ENCODE measurements at places on chromosomes 3 and 15.

DNA sequence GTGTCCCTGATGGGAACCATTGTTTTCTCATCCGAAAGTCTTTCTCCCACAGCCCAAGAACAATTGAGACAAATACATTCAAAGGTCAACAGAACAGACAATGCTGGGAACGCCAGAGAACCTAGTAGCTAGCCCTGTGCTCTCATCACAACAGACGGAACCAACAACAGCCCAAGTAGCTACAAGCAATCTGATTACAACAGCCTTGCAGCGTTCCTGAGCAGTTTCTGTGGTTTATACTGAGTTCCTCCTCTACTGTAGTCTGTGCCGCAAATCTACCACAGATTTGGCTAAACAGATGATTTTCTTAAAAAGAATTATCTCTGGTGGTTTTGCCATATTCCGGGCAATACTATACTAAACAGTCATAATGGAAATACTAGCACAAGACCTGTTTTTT, 435.6 kb downstream of the MECOM start:
- DNase-seq = no peak

DNA sequence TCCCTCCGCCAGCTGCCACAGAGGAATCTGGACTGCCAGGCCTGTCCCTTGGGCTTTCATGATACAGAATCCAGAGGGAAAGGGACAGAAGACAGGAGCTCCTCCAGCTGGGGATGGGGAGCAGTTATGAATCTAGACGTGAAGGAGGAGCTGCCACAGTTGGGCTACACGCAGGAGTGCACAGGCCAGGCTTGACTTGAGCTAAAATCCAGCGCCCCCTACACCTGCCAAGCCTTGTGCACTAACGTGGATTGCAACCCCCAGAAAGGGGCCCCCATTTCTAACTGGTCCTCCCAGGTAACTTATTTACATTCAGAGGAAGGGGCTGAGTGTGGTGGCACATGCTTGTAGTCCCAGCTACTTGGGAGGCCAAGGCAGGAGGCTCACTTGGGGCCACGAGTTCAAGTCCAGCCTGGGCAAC, 14.3 kb downstream of the KLHL6 start:
- DNase-seq = no peak

DNA sequence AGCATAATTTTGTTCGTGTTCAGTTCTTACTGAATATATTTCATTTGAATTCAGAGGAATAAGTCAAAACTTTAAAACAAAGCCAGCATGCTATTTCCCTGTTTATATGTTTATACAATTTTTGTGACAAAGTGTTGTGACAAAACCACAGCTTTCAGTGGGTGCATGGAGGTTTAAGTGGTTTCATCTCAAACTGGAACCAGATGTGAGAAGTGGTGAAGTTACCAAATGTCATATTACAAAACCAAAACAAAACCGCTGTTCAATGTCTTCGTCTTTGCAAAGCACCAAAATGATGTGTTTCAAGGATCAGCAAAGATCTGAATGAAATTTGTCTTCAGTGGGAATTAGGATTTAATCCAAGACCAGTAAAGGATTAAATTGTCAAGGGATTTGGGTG, 59.3 kb upstream of the OSTN start:
- DNase-seq = no peak

DNA sequence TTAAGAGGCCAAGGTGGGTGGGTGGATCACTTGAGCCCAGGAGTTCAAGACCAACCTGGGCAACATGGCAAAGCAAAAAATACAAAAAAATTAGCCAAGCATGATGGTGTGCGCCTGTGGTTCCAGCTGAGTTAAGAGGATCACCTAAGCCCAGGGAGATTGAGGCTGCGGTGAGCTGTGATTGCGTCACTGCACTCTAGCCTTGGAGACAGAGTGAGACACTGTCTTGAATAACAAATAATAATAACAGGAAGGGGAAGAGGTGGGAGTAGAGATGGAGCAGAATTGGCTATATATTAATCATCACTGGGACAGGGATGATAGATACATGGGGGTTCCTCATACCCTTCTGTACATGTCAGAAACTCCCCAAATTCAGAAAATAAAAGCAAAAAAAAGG, 23.8 kb upstream of the NMB start:
- DNase-seq = no peak

DNA sequence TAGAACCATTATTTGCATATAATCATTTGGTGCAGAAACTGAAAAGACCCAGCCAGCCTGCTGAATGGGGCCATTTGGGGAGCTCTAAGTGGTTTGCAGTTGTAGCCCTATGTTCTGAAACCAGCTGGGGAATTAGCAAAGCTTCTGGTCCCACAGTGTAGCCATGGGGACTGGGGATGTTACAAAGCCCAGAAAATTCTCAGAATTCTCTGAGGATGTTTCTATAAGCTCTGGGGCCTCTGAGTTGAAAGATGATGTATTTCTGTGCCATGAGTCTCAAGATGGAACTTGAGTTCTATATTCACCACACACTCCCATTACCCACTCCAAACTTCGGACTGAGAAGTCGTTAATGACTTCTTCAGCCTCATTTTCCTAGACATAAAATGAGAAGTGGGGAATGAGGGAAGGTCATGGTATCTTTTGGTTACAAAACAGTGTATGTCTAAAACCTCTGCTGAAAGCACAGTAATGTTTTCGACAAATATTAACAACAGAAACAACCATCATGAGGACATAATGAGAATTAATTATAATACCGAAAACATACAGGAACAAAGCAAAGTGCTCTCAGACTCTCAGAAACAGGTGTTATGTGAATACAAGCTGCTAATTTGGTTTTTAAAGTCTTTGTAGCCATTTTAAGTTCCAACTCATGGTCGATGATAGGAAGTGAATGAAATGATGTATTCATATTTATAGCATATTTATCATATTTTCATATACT, 89.4 kb downstream of the RFTN1 start:
- DNase-seq = no peak

DNA sequence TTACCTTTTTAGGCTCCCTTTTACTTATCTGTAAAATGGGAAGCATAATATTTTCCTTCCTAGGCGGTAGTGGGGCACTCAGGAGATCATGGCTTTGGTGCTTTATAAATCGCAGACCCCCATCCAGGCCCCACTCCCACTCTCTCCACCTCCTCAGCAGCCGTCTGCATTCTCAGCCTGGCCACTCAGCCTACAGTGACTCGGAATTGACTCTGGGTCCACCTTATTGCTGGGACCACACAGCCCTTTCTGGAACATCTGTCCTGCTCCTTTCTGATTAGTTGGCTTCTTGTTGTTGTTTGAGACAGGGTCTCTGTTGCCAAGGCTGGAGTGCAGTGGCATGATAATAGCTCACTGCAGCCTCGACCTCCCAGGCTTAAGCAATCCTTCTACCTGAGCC, 76.5 kb downstream of the RPLP1 start:
- DNase-seq = no peak

- DNase-seq = no peak
Observed at GRCh38 chr15:65223996-65224395, 12.7 kb upstream of the CILP start.

GRCh38 chr3:189233225-189233858, 61.6 kb downstream of the TPRG1 start:
- DNase-seq = peak; percentile 62

GRCh38 chr3:179512378-179512777, 50.3 kb upstream of the ACTL6A start:
- DNase-seq = no peak

DNA sequence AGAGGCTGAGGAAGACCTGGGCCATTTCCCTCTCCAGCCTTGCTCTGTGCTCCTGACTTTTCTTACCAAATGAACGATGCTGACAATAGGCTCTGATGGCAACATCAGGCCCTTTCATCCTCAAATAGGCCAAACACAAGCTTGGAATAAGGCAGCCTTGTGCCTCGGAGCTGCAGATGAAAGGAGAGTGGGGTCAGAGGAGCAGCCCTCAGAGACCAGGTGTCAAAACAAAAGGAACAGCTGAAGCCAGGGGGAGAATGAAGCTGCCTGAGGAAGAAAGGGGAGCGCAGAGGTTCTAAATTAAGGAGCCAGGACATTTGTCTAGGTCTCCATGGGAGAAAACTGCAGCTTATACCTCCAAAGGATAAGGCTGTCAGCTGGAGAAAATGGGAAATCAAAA, 5.1 kb downstream of the BFSP2 start:
- DNase-seq = no peak

- no peak for DNase-seq
Observed at GRCh38 chr15:101267320-101268104, 9.8 kb downstream of the SELENOS start.

- DNase-seq = no peak
Observed at GRCh38 chr3:126259411-126260391, 79.3 kb upstream of the ALDH1L1 start.

- no peak for DNase-seq
Observed at GRCh38 chr15:93041159-93041547, 47.9 kb downstream of the RGMA start.

DNA sequence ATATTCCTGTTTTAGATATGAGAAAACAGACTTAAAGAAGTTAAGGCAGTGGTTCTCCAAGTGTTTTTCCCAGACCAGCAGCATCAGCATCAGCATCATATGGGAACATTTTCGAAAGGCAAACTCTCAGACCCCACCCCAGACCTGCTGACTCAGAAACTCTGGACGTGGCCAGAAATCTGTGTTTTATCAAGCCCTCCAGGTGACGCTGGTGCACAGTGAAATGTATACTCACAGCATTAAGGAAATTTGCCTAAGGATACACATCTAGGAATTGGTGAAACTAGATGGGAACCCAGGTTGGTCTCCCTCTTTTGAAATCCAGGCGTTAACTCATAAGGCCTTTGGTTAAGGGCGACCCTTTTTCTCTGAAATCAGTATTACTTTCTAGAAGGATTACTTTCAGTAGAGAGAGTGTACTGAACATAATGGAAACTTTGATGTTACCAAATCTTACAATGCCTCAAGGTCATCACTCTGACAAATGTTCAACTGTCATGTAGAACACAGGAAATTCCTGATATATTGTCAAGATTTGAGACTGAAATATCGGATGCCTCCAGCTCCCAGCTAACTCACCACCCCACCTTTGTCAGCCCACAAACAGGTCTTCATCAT, 910.2 kb downstream of the ROBO1 start:
- no peak for DNase-seq

- no peak for DNase-seq
Observed at GRCh38 chr15:36905908-36906307, 194.4 kb downstream of the MEIS2 start.

GRCh38 chr3:79161941-79162340, 605.9 kb downstream of the ROBO1 start:
- no peak for DNase-seq

GRCh38 chr3:124091716-124092115, 99.8 kb upstream of the ROPN1 start:
- no peak for DNase-seq

GRCh38 chr15:36638671-36639070, 59.2 kb downstream of the CDIN1 start:
- DNase-seq = no peak

DNA sequence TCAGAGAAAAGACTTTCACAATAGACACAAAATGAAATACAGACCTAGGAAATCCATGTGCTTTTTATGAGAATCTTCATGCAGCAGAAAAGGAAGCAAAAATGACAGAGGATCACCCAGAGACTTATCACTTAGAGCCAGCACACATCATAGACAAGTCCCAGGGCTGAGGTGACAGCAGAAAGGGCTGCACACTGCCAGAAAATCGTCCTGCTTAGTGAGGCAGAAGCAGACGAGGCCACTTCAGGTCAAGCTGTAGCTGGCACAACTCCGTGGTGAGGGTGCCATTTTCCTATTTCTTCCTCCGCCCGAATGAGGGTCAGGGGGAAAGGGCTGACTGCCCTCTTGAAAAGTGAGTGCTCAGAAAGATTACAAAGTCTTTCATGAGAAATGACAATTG, 95.9 kb upstream of the TNIK start:
- no peak for DNase-seq

DNA sequence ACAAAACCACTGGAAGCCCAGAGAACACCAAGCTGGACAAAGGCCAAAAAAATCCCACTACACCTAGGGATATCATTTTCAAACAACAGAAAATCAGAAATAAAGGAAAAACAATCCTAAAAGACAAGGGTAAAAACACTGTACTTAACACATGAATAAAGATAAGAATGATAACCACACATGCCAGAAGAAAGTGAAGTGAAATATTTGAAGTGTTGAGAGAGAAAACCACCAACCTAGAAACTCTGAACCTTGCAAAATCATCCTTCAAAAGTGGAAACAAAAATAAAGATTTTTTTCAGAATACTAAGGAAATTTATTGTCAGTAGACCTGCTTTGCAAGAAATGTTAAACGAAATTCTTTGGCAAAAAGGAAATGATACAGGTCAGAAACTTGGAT, 45.1 kb downstream of the KPNA1 start:
- DNase-seq = no peak

- DNase-seq = no peak
Observed at GRCh38 chr3:178714925-178715832, 178.9 kb downstream of the KCNMB2 start.

DNA sequence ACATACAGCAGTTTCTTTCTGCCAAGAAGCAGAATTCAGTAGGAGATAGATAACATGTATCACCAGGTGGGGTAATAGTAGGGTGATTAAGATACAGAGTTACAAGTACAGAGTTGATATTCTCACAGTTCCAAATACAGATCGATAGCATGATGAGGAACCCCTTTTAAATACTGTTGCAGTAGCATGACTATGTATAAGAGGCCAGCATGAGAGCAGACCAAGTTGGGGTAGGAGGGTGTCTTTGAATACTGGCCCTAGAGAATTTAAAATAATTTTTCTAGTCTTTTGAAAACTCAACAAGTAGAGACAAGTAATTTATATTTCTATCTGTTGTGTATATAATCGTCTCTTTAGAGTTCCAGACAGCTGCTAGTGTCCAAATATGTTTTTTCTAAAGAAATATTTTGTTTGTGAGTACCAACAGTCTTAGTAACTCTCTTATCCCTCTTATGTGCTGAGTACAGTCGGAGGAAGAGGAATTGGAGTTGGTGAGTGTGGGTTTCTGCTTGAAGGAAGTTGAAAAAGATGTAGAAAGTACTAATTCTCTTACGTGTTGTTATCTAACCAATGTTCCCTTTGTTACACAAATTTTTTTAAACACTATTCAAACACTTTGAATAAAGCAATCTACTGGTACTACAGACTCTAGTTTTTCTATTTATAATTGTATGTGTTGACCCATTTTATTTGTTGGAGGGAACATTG, 30.2 kb downstream of the LYSMD4 start:
- DNase-seq = no peak

DNA sequence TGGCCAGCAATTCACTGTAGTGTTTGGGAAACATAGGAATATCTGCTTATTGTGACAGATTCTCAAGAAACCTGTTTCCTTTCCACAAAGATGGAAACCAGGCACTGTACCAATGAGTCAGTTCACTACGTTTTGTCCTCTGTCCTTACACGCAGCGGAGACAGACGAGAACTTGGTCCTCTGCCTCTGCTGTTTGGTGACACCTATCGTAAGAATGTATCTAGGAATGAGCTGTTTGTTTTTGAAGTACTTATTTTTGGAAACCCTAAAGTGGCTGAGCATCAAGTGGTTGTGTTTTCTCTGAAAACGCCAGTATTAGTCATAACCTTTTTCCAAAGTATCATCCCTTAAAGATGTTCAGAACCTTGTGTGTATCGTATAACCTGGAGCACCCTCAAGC, 93.0 kb downstream of the PGPEP1L start:
- DNase-seq = no peak

All from NCI-H774 (cell line).